ENCODE measurements at places on chromosomes 2 and 18.

DNA sequence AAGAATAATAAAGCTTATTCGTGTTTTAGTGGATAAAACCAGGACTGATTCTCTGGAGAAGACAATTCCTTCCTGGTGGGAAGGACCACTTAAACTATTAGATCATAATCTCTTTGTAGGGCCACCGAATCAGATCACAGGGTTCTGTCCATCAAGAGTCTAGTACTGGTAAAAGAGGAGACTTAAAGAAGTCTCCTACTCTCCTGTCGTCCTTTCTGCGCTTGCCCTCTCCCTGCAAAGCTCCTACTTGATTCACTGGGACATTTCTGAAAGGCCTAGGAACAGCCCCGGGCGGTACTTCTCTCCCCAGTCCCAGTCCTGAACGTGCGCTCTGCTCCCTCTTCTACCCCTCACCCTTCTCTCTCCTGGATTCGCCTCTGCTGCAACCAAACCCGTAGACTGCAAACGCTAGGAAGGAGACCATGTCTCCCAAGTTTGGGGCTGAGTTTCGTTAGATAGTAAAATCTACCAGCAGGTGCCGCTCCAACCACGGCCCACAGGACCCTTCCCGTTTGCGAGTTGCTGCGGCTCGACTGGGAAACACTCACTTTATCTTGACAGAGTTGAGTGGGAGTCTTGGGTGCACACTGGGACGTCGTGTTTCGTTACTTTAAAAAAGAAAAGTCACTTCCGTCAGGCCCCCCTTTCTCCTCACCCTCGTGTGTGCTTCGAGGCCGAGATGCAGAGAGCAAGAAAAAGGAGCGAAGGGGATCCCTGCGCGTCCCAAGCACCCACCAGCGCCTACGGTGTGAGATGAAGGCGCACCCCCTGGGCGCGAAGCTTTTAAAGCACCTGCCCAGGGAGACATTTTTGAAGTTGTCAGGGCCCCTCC is 923 bp downstream of the FIGLA start:
- DNase-seq, result peak; percentile 55

DNA sequence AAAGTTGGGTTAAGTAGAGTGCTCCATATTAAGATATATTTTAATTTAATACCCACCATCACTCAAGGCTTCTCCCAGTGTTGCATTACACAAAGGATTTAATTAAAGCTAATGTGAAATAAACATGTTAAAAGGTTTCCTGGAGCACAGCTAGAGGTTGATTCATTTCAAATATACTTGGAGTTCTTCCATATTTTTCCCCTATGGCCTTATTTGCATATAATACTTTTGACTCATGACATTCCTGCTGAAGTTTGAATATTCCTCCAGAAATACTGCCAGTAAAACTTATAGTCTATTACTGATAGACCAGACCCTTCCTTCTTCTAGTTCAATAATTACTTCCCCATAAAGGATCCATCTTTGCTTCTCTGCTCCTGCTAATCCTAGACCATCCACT is 227.5 kb downstream of the GULP1 start:
- no peak for DNase-seq

GRCh38 chr2:67524213-67524612 is 127.1 kb downstream of the ETAA1 start:
- DNase-seq, result no peak

DNA sequence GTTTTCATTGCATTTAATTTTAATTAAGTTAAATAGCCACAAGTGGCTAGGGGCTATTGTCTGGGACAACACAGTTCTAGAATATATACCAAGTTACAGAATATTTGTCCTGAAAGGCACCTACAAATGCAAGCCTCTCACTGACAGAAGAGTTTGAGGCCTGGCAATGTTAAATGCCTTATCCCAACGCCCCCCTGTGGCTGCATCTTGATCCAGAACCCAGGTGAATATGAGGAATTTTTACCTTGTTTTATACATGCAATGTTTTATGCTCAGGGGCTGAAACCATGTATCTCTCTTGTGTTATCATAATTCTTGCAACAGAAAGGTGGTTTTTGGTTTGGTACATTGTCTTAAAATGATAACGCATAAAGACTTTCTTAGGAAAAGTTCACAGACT is 71.8 kb upstream of the SEC11C start:
- peak; percentile 29 for DNase-seq

GRCh38 chr2:222404151-222404905 is 20.0 kb upstream of the SGPP2 start:
- no peak for DNase-seq

DNA sequence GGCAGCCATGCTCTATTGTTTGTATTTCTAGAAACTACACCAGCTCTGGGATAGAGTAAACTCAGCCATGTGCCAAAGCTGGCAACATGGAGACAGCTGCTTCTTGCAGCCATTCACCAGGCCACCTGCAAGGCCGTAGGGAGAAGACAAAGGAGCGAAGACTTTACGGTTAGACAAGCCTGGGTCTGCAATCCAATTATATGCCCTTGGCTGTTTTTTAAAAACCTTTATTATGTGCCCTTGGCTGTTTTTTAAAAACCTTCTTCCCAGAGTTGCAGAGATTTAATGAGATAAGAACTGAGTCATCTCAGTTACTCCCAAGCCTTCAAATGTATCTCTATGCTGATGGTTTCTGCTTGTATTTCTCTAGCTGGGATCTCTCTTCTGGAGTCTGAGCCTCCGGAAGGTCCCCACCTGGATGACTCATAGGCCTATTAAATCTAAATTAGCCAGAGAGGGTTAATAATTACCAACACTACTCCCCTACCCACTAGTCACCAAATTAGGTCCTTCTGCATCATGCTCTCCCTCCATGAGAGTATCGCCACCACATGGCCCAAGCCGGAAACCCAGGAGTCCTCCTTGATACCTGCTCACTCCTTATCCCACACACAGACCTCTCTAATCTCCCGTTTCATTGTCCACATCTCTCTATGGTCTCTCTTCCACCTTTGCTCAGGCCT is 17.5 kb upstream of the DPP4 start:
- DNase-seq, result no peak

DNA sequence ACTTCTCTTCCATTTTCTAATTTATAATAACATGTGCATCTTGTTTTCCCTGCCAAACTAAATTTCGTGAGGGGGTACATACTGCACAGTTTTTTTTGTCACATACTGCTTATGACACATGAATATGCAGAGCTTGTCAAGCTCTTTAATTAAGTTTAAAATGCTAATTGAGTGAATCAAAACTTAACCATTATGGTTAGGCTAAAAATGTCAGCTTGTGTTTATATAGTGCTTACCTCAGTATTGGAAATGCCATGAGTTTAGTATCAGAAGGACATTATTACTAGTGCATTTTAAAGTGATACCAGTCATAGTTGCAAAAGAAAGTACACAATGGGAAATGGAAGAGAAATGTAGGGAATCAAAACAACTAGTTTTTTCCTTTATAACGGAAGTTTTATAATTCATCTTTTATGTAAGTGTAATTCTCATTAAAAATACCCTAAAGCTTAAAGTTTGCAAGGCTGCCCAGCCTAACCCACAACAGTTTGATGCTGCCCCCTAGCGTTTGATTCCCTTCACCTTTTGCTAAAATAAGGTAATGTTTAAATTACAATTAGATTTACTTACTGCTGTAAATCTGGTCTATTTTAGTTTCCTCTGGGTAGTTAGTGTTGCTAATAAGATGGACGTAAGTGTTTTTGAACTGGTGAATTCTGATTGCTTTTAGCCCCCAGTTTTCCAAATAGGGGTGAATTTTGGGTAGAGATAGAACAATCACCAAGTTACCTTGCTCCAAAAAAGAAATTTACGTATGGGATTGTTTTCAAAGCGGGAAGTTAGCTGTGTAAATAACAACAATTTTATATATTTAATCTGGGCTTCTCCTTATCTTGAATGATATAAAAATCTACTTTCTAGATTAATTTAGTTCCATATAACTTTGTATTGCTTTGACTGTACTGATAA is 3.2 kb downstream of the SLC39A10 start:
- DNase-seq, result peak; percentile 74

DNA sequence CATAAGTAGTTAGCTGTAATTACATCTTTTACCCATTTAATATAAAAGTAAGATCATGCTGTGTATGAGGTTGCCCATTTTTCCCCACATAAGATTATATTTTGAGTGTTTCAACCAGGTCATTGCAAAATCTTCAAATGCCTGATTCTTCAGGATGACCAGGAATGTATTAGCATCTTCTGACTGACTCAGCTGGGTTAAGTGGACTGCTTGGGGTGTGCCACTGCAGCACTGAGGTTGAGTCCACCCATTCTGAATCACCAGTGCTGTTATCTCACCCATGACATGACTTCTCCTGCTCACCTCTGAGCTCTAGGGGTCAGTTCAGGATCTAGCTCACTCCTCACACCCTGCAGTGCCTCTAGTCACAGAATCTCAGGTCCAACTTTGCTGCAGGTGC is 576.7 kb upstream of the ZEB2 start:
- DNase-seq, result no peak

- no peak for DNase-seq
Measured at GRCh38 chr2:45483997-45484396, 127.1 kb downstream of the SRBD1 start.

DNA sequence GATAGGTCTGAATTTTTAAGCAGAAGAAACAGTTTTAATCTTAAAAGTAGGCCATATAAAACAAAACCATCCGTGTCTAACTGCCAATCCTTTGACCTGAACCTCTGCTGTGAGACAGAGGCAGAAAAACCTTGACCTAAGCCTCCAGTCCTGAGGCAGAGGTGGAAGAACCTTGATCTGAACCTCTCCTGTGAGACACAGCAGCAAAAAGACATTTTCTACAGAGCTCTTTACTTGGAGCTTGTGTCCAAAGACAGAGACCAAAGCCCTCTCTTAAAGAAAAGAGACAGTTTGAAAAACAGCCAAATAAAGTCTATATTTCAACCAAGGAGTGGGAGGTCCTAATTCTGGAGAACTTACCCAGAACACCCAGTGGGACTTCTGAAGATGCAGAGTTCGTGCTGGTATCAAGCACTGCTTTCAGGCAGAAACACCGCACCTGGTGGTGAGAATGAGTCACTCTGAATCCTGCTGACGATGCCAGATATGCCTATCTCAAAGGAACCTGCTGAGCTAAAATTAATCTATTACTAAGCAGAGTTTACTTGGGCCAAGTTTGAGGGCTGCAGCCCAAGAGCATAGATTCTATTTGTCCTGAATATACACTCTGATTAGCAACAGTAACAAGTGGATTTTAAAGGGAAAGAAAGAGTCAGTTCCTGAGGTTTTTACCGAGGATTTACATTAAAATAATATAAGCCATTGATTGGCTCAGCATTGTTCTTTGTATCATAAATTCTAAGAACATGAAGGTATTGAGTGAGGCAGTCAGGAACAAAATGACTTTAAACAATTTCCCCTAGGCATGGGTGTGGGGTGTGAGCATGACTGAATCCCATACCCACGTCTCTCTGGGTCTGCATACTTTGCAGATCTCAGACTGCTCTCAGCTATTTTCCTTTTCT is 806.4 kb downstream of the TRIB2 start:
- no peak for DNase-seq

All from globus pallidus (tissue), 1 donor.